ENCODE measurements at places on chromosomes 2 and 18. TPM values are rescaled to one million over a fixed set of nuclear protein-coding genes. Genes with fewer than 3 reads are reported as not detected.

The NRP2 gene
- 18.5 TPM for total RNA-seq

The GPR39 gene
- 1.3 TPM for total RNA-seq

The PROKR1 gene
- not detected for total RNA-seq

The DYNAP gene
- total RNA-seq = not detected

The MARCO gene
- not detected for total RNA-seq

The ALPG gene
- not detected for total RNA-seq

Measured in smooth muscle cell of trachea (primary cell).